ENCODE measurements at places on chromosomes 5 and 9.

DNA sequence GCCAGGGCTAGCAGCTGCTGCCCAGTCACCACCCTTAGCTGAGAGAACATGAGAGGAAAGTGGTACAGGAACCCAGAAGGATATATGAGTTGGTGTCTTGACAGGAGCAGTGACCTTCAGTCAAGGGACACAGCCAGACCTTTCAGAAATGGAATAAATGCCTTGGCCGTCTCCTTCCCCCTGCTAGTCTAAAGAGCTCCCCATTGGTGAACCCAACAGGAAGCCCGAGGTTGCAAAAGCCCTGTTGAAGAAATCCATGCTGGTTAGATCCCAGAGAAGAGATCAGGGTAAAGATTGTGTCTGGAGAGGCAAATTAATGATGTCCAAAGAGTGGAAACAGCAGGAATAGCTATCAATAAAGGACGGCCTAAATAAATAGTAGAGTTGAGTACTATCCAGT, 244.5 kb downstream of the NR3C1 start:
- DNase-seq = no peak

GRCh38 chr5:167987490-167988280, 303.8 kb upstream of the WWC1 start:
- DNase-seq = no peak

DNA sequence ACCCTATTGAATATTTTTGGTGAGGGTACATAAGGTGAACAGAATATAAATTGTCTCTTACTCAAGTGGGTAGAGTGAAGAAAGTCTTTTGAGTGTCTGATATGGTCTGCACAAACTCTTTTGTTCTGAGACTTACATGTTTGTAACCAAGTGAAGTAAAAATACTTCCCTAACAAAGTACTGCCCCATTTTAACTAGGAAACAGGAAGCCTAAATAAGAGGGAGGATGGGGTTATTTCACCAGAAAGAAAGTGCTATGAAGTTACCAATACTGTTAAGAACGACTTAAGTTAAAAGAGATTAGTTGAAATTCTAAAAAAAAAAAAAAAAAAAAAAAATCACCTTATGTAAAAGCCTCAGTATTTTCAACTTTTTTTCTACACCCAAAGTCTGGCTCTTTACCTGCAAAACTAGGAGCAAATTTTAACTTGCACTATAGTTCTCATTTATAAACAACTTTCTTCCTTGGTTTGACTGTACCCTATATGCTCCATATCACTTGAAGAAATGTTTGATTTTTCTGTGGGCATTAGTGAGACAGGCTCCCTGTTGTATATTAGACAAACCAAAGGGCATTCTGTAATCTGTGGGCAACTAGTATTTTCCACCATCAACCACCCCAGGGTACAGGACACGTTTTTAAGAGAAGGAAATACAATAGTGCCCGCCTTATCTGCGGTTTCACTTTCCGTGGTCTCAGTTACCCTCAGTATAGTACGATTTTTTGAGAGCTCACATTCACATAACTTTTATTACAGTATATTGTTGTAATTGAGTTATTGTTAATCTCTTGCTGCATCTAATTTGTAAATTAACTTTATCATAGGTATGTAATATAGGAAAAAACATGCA, 127.7 kb downstream of the NR3C1 start:
- no peak for DNase-seq

DNA sequence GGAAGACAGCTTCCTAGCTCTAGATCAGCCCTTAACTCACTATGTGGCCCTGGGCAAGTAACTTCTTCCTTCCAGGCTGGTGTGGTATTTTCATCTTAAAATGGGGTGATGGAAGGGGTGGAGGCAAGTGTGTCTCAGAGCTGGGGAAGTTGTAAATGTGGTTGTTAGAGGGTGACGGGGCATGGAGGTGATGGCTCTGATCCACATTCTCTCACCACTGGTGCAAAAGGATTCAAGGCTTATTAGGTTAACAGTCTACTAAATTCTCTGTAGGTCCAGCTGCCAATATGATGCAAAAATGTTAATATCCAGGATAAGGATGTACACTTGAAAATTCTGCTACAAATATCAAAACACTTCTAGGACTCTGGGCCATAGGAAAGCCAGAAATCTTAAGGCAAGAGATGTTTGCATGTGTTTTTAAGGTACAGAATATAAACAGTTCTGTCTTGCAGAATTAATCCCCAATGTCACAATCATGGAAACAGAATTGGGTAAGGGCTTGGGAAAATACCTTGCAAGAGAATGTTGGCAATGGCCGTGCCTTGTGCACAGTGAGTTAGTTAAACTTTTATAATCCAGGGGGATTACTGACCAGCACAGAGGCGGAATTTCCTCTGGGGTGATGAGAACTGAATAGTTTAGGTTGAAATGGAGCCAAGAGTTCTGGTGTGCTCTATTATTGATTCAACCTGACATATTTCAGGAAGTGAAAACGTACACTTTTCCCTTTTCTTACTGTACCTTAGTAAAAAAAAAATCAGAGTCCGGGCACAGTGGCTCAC, 19.8 kb downstream of the TNFSF15 start:
- DNase-seq = no peak

DNA sequence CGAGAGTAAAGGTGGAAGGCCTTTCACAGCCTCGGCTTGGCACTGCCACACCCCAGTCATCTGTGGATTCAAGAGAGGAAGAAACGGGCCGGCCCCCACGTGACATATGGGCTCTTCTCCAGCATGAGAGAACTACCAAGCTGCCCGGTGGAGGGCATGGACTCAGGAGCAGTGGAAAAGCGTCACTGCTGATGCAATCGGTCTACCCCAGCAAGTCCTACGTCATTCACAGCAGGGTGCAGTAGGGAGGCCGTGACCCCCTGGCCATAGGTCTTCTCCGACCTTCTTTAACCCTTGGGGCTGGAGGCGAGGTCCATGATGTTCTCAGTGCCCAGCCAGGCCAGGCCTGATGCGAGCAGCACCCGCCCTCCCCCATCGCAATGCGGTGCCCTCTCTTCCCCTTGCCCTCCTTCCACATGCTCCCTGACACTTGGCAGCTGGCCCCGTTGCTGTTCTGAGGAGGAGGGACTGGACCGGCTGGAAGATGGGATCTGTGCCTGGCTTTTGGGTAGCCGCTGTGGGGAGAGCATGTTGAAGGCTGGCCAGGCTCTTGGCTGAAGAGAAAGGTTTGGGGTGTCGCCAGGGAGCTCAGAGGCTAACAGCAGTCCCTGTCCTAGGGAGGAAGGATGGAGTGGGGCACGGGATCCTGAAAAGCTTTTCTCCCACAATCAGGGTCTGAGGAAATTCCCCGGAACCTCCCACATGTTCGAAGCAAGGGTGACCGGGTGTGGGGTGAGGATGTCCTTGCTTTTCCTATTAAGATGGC, 89.8 kb downstream of the LIFR start:
- no peak for DNase-seq

- no peak for DNase-seq
Measured at GRCh38 chr9:38106488-38106887, 37.5 kb upstream of the SHB start.

GRCh38 chr5:148853868-148854267, 27.5 kb downstream of the ADRB2 start:
- DNase-seq = no peak

DNA sequence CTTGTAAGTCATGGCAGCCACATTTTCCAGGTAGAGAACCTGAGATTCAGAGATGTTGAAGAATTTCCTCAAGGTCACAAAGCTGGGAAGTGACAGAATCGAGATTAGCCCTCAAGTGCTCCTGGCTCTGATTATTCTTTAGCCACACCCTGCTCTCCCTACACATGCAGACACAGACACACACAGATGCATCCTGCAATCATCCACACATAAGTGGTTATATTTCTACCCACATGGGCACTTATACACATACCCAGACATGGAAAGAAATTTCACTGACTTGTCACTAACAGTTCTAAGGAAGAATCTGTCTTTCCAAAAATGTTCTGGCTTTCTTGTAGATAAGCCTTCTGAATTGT, 32.2 kb upstream of the GALNT10 start:
- no peak for DNase-seq

DNA sequence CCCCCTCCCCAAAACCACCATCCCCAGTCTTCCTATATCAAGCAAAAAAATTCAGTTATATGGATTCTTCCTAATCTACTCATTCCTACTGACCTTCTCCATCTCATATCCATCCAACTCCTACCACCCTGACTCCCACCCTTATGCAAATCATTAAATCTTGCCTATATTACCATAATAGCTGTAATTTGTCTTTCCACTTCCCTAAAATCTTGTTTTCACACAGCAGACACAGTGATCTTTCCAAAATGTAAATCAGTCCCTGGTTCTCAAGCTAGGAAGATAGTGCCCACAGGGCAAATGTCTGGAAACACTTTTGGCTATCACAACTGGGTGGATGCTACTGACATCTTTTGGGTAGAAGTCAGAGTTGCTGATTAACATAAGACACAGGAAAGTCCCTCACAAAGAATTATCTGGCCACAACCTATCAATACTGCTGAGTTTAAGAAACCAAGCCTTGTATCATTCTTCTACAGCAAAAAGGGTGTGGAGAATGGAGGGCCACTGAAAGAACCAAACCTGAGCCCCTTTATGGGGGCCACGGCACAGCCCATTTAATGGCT, 1.4 kb downstream of the SRA1 start:
- no peak for DNase-seq

DNA sequence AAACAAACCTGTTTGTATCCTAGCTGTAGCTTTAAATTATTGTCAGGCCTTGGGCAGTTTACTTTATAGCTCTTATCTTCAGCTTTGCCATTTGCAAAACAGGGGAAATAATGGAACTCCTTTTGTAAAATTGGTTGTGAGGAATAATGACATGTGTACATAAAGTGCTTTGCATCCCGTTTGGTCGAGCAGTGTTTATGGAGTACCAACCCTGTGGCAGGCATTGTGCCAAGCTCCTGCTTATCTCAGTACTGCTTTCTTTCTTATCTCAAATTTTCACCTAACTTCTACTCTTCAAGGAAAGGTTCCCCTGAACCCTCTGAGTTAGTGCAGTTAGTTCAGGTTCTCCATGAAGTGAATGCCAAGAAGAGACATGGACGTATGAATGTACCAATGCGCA, 9.4 kb upstream of the TENT2 start:
- no peak for DNase-seq

GRCh38 chr5:60417500-60418181, 282.3 kb downstream of the DEPDC1B start:
- DNase-seq = no peak

DNA sequence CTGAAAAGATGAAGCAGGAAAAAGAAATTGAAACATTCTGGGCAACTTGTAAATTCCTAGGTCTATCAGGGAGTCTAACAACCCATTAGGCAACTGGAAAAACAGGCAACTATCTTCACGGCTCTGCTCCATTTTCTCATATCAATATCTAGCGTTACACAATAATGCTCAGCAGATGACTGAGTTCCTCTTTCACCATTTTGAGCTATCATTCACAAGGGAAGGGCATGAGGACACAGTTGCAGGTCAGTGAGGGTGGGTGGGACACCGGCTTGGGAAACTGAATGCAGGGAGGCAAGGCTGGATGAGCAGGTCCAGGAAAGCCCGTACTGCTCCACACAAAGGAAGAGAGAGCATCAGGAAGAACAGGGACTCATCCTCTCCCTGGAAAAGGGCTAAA, 67.0 kb downstream of the FRMD3 start:
- no peak for DNase-seq

DNA sequence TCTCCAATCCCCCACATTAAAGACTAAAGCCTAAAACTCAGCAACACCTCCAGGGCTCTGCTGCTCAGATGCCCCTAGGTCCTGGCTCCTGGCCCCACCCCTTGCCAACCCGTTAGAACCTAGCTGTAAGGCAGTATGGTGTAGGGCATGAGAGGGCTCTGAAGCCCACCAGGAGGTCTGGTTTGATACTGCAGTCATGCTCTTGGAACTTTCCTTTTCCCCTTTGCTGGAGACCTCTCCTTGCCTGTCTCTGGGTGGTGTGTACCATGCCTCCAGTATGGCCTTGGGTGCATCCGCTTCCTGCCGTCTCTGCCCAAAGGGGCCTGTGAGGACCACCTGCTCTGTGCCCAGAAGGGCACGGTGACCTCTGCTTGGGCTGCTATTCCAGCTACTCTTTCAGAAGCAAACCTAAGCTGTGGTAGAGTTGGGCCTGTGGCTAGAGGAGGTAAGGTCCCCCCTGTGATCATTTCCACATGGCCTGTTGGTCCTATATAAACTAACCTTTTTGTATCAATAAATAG, 3.5 kb downstream of the TENT4A start:
- no peak for DNase-seq

- no peak for DNase-seq
Measured at GRCh38 chr9:27504259-27504658, 19.8 kb upstream of the IFNK start.

GRCh38 chr5:95743877-95744276, 12.7 kb downstream of the RHOBTB3 start:
- no peak for DNase-seq

DNA sequence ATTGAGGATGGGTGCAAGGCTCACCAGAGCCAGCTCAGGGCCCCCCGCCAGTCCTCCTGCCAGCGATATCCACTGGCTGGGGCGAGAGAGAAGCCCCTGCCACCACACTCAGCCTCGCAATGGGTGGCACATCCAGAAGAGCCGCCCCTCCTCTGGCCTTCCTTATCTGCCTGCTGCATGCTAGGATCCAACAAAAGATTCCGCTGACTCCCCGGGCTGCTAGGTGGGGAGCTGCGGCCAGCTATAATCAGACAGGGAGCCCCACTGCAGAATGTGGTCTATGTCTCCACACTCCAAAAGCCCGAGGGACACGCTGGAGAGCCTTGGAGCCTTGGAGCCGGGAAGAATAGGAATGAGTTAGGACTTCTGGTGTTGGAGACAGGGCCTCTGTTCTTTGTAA, 32.8 kb downstream of the COL23A1 start:
- no peak for DNase-seq

DNA sequence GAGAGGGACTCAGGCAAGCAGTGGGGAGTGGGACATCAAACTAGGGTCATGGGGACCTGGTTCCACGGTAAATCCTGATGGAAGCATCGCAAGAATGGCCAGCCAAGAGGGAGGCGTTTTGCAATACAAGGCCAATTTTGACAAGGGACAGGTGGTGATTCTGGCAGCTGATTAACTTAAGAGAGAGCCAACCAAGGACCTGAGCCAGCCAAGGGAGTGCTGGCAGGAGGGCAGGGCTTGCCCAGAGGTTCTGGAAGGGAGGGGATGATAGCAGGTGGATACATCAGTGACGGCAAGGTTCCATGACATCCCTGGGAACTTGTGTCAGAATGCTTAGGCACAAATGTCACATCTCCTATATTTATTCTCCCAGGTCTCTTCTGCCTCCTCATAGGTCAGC, 32.8 kb upstream of the PUM3 start:
- no peak for DNase-seq
